Left ventricle myocardium superior (tissue), 1 donor: ENCODE measurements at places on chromosomes 13 and 19.

- DNase-seq = peak; percentile 66
Measured at GRCh38 chr19:17721821-17722220, 2.5 kb downstream of the MAP1S start.

GRCh38 chr19:17149393-17150135 is 65.6 kb upstream of the USE1 start:
- no peak for DNase-seq

DNA sequence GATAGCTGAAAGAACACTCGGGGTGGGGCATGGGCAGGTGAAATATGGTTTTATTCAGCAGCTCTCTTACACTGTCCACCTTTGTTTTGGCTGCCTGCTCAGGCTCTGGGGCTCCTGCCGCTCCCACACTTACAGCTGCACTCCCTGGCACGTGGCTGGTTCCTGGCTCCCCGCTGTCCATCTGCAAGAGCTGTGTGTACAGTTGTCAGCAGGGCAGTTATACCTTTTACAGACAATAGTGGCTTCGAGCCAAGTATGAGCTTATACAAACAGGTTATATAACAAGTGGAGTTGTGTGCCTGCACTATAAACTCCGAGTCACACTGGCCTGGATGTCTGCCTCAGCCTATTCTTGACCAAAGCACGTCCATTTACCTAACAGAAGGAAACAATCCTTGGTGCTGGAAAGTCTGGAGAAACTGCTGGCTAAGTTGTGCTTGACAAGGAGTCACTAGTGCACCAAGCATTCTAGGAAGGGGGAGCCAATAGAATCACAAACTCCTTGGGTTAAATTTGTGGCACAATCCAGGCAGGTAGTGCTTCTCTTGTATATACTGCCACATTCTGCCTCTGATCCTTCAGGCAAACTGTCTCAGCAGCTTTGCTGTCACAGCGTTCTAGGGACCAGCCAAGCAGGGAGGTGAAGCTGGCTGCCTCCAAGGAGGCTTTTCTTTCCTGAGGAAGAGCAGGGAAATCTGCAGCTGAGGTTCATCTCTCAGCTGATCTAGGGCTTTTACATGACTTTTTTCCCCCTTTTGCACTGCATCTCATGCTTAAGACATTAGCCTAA is 68.2 kb downstream of the NHLRC3 start:
- DNase-seq = no peak

DNA sequence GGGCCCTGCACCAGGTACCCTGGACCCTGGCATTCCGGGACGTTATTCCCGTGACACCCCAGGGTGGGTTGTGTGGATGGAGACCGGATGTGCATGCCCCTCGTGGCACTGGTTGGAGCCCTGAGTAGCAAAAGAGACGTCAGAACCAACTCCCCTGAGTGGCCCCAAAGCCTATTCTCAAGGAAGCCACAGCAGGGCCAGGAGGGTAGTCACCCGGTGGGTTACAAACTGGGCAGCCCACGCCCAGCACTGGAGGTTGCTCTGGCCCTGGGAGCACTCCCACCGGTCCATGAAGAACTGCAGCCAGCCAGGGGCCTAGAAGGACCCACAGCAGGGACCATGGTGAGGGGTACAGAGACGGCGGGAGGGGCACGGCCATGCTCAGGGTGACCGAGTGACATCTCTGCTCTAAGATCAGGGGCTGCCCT is 7.5 kb downstream of the KLF16 start:
- DNase-seq = peak; percentile 42

- DNase-seq = no peak
Measured at GRCh38 chr13:64553411-64554129, 2676.6 kb downstream of the PCDH9 start.
